ENCODE measurements at places on chromosomes 5 and 9. TPM values are rescaled to one million over a fixed set of nuclear protein-coding genes. Genes with fewer than 3 reads are reported as not detected.
A peak's percentile ranks its signal among the peaks of the same experiment; 100 is the strongest.

The PCDHGA4 gene
- 0.23 TPM for total RNA-seq

The TLE1 gene
- total RNA-seq: 6.1 TPM

The SLC34A3 gene
- total RNA-seq: not detected

The PCDHGB6 gene
- total RNA-seq: not detected

The OR2V1 gene
- not detected for total RNA-seq

The STK32A gene
- not detected for total RNA-seq

The SLC27A6 gene
- 0.10 TPM for total RNA-seq

DNA sequence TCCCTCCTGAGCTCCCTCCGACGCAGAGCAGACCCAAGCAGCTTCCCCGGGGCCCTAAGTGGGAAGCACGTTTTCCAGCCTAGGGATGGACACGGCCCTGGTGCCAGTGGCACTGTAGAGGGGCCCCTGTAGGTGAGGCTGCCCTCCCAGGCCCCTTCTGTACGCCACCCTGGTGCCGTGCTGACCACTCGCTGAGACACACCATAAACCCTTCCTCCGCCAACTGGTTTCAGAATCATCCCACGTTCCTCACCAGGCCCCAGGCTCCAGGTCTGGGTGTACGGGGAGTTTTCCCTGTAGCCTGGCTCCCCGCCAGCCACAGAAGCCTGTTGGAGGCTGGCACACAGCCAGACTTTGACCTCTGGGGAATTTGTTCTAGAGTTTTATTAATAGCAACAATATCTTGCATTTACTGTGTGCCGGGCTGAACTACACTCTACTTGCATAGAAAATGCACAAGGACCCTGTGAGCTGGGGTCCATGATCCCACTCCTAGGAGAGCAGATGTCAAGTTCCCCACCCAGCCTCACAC, 18.2 kb upstream of the WDR38 start:
- peak; percentile 44 for DNase-seq

- no peak for DNase-seq
Measured at GRCh38 chr5:50663636-50664035, 2.8 kb upstream of the PARP8 start.

- no peak for DNase-seq
Measured at GRCh38 chr5:109223531-109223930, 186.2 kb downstream of the PJA2 start.

DNA sequence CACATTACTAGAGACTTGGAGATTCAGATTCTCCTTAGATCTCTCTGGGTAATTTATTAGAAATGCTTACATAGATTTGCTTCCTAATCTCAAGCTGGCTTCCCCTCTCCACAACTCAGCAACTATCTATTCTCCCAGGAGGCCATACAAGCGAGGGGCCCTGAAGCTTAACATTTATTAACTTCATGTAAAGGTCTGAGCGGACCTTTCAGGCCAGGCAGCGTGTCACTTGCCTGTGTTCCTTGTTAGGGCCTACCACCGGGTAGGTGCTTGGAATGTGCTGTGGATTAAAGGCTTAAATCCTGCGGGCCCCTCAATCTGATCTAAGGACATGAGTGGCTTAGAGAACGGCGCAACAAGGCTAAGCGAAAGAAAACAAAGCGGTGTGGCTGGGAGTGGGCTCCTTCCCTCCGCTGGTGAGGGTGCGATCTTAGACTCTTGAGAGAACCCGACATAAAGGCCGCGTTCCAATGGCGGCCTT, 712 bp upstream of the HSPA4 start:
- no peak for DNase-seq

DNA sequence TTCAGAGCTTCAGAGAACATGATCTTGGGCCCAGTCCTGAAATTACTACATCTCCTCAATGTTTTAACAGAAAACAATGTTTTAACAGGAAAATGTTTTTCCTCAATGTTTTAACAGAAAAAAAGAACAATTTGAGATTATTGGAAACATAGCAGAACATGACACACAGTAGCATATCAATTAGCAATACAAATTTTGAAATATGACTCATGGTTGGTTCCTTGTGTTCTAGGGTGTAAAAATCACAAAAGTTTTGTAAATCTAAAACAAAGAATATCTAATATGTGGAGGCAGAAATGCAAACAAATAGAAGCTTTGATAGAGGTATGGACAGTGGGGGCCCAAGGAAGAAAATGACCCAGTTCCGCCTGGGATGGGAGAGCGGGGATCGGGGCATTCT, 22.8 kb upstream of the ARSB start:
- no peak for DNase-seq

- DNase-seq: no peak
Measured at GRCh38 chr9:121450241-121450640, 49.4 kb downstream of the GGTA1 start.

GRCh38 chr5:157886796-157887380, 27.9 kb upstream of the CLINT1 start:
- no peak for DNase-seq

DNA sequence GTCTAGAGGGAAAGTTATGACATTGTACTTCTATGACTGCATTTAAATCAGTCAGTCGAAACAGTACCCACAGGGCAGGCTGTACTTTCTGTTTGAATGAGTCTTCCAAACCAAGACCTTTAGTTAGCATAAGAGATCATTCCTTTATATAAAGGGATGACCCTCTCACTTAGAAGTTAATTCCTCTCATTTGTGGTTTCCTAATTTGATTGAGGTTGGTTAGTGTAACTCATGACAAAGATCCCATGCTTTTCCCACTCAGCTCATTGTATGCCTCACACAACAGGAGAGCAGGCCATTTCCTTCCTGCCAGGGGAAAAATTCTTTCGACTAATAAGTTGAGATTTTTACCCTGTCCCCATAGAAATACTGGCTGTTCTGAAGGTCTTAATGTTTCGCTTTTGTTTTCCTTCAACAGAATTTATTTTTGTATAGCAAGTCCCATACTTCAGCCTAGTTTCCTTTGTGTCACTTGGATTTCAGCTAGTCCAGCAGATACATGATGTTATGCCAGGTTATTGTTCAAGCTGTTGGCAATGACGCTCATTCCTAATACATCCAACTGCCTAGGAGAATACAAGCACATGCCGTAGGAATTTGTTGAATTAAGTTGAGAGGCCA, 500.7 kb downstream of the SPATA31D1 start:
- no peak for DNase-seq

DNA sequence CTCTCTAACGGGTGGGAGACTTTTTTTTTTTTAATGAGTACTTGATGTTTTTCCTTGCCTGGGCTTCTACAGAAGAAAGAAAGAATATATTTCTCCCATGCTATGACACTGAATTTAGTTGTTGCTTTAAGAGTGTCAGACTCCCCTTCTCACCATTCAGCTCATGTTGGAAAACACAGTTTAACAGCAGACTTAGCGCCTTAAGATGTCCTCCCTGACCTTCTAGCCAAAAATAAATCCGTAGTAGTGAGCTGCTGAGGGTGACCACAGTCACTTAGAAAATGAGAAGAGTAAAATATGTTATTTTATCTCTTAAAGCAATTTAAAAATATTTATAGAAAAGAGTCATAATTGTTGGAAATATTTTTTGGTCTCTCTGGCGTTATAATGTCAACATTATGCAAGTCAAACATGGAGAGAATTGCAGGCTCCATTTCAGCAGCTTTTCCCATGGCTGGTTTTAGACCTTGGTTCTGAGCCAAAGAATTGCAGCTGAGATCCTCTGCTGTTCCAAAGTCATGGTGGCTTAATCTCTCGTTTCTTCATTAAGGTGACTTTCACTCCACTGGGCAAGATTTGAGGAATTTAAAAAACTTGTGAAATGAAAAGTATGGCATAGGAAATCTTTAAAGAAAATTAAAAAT, 143.5 kb downstream of the GHR start:
- no peak for DNase-seq

DNA sequence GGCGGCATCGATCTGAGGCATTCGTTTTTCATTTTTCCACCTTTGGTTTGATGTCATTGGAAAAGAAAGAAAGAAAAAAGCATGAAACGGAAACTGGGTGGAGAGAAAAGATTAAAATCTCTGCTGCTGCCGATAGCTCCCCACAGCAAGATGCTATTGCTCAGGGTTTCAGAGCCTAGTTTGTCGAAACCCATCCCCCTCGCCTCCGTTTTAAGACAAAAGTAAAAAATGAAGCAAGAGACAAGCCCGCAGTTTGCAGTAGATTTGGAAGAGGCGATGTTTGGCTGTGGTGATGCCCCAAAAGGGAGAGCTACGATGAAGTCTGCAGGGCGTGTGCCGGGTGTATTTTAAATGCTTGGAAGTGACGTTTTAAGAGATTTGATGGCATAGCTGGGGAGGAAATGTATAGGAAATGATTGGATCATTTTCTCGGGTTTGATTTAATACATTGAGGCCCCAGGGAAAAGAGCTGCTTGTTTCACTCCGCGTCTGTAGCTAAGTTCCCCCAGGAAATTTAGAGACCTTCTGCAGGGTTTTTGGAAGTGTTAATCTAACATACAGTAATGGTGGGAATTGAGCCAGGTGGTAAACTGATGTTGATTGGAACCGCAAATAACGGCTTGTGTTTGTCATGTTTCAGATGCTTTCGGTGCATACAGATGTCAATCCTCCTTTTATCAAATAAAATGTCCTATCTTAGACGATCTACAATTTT, 909 bp downstream of the NDFIP1 start:
- DNase-seq: no peak

Data from MG63 (cell line).